ENCODE measurements at places on chromosomes 3 and 15. TPM values are rescaled to one million over a fixed set of nuclear protein-coding genes. Genes with fewer than 3 reads are reported as not detected.

Gene FANCD2OS
- total RNA-seq = not detected

Gene CEMIP
- 0.10 TPM for total RNA-seq

Gene PARP3
- 15.4 TPM for total RNA-seq

Gene JAGN1
- total RNA-seq = 59.2 TPM

Gene HYAL1
- 9.8 TPM for total RNA-seq

Gene ROPN1B
- not detected for total RNA-seq

Gene LDHAL6B
- not detected for total RNA-seq

Gene WDR93
- total RNA-seq = not detected

Gene IGDCC3
- not detected for total RNA-seq

Gene TMEM108
- total RNA-seq = 0.67 TPM

Gene LRCH3
- total RNA-seq = 16.3 TPM

Gene GREM1
- total RNA-seq = 1.6 TPM

Gene GXYLT2
- 0.64 TPM for total RNA-seq

Gene ACAN
- total RNA-seq = not detected

Gene VGLL4
- total RNA-seq = 32.1 TPM

Gene C3orf49
- not detected for total RNA-seq

Gene LEKR1
- not detected for total RNA-seq

Gene CHDH
- 0.07 TPM for total RNA-seq

Gene PLSCR2
- total RNA-seq = not detected

Gene TMEM158
- total RNA-seq = 3.3 TPM

Gene EFHB
- total RNA-seq = not detected

Gene MNS1
- total RNA-seq = 1.3 TPM

Gene BCHE
- total RNA-seq = 1.2 TPM

Gene PXK
- 13.5 TPM for total RNA-seq

Gene CHRNA7
- 0.73 TPM for total RNA-seq

Gene ETV5
- total RNA-seq = 25.9 TPM

Gene EPM2AIP1
- 10.7 TPM for total RNA-seq

Gene SLC7A14
- 0.25 TPM for total RNA-seq

Gene IRAK2
- 21.6 TPM for total RNA-seq

Gene GASK1A
- not detected for total RNA-seq

Gene GOLGA8O
- total RNA-seq = not detected

Gene AADACL2
- not detected for total RNA-seq

Gene TM4SF1
- 612 TPM for total RNA-seq

Gene SPATA12
- 0.13 TPM for total RNA-seq

Gene SLC28A2
- total RNA-seq = not detected

Gene ASB14
- not detected for total RNA-seq

Gene CFAP100
- not detected for total RNA-seq

All from mammary microvascular endothelial cell (primary cell).